ENCODE measurements at places on chromosomes 3 and 15.

DNA sequence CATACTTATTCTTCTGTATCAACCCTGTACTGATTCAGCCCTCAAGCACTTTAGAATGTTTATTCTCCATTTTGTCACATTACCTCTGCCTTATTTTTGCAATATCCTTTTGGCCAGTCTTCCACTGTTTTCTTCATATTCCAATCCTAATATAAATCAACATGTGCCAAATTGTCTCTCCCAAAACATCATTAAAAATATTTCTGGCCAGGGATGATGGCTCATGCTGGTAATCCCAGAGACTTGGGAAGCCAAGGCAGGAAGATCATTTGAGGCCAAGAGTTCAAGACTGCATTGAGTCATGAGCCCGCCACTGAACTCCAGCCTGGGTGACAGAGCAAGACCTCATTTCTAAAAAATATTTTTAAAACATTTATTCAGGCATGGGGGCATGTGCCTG lies 641.4 kb upstream of the CBLB start:
- no peak for DNase-seq

GRCh38 chr15:36782681-36783080 lies 203.3 kb downstream of the CDIN1 start:
- DNase-seq: no peak

DNA sequence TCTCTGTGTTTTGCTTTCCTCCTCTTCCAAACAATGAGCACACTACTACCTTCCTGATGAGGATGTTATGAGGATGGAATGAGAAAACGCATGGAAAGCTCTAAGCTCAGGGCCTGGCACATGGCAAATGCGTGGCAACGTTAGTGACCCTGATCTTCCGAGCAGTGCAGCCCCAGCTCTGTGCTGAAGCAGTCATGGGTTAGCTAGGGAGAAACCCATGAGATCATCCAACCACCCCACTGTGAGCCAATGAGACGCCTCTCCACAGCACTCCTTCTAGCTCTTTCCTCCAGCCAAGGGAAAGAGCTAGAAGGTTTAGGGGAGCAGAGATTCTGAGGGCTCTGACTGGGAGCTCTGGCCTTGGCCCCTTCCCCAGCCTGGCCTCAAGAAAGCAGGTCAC lies 4.5 kb downstream of the CPN2 start:
- DNase-seq: no peak

GRCh38 chr3:77038468-77038929 lies 1.4 kb upstream of the ROBO2 start:
- peak; percentile 84 for DNase-seq

- DNase-seq: peak; percentile 47
Measured at GRCh38 chr15:46304321-46304720, 669.5 kb downstream of the SQOR start.

DNA sequence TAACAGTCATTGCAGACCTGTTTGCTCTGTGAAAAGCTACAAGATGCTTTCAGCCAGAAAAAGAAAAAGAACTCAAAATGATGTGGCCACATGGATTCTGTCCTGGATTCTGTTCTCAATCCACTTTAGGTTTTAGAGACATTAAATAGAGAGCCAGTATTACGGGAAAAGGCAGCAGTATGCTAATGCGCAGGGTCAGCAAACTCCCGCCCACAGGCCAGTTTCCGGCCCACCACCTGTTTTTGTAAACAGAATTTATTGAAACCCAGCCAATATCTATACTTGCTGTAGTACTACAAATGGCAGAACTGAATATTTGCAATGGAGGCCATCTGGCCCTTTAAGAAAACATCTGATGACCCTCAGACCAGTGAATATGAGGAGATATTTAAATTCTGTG lies 416.1 kb downstream of the ERC2 start:
- DNase-seq: no peak

DNA sequence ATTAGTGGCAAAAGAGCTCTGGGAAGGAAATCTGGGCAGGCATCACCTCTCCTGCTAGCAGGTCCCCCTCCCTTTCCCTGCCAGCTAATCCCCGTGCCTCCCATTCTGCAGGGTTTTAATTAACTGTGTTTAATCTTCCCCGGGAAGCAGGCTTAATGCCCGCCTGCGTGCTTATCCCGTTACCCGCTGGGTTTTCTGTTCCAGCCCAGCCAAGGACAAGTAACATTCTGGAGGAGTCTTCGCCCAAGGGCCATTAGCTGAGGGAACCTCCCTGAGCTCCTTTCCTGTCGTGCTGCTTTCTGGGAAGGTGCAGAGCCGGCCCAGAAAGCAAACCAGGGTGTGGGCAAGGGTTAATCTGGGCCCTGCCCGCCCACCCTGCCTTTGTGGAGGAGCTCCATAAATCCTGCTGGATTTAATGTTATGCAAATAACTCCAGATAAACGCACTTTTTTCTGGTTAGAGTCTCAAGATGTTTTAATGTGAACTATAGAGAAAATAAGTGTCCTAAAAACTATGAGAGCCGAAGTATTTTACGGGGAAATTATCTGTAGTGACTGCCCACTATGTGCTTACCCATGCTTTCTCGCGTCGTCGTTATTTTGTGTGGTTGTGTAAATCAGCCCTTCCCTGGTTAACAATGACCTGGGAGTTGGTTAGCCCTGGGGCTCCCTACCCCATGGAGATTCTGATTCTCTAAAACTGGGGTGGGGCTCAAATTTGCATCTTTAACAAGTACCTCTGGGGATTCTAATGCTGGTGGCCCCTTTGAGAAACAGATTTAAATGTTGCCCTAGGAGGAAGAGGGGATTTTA lies 25.9 kb downstream of the TRIM71 start:
- no peak for DNase-seq

- DNase-seq: no peak
Measured at GRCh38 chr3:197042539-197042938, 12.9 kb upstream of the MELTF start.

DNA sequence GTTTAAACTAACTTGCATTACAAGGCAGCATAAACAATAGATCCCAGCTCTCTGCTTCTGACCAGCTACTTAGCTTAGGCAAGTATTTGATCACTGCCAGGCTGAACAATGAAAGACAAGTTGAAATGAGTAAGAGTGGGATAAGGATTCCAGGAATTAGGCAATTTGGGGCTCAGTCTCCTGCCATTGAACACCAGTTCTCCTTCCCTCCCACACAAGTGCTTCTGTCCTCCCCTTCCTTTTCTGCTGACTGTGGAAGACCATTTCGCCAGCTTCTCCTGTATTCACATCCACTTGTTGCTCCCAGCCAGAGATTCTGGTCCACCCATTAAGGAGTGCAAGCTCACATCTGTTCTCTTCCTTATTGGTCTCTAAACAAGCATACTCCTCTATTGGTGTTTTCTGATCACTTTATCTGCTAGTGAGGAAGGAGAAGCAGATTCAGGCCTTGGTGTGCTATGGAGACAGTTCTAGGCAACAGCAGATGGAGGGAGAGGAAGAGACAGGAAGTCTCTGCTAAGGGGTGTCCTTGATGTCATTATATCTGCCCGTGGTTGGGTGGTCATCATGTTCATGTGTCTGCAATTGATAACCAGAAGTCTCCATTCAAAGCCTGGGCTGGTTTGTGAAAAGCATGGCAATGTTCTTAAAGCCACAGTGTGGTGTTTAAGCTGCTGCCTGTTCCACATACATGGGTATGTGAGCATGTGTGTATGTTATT lies 121.5 kb downstream of the PLCL2 start:
- peak; percentile 93 for DNase-seq

DNA sequence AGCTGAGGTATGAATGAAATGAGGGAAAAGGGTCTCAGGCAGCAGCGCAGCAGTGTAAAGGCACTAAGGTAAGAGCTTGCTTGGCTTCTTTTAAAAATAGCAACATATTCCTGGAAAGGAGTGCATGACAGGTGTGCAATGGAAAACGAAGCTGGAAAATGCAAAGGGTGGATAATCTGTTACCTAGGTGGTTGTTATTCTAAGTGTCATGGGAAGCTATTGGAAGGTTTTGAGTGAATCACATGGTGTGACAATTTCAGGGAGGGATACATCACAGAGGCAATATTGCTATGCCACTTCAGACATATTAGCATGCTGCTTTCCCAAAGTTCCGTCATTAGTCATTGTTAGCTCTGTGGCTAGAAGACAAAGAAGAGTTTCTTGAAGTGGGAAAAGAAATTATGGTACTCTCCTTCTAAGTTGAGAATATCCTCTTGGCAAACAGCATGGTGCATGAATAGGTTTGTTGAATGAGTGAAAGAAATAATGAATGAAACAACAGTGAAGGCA lies 28.7 kb upstream of the TMEM45A start:
- DNase-seq: no peak

- DNase-seq: no peak
Measured at GRCh38 chr3:133113927-133114597, 75.9 kb downstream of the TMEM108 start.

- no peak for DNase-seq
Measured at GRCh38 chr15:50552238-50552637, 5.8 kb upstream of the USP50 start.

DNA sequence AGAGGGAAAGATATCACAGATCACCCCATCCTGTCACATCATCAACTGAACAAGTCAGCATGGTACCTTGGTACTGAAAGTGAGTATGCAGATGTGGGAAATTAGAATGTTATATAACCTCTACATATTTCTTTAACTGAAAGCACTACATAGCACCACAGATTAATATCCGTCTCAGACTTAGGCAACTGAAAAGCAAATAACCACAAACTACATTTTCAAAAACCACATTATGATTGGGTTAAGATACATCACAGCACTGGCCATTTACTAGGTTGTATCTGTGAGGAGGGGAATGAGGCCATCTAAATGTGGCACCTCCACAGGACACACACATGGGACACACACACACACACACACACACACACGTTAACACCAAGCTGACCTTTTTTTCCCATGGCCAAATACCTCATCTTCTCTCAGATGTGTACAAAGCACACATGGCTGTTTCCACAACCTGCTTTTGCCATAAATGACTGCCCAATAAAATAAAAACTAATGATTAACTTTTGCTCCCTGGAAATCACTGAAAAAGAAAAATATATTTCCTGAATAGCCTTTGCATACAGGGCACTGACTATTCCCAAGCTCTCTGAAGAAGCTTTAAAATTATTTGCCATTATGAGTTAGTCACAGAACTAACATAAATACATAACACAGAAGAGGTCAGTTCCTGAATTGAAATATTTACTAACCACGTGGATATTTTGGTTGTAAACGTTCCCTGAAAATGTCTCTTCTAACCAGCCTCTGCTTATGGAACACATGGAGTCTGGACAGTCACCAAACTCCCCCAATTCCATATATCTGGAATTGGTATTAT lies 60.1 kb downstream of the SUMF1 start:
- peak; percentile 60 for DNase-seq

GRCh38 chr3:194343561-194343893 lies 7.6 kb downstream of the CPN2 start:
- no peak for DNase-seq

- DNase-seq: no peak
Measured at GRCh38 chr3:57147071-57147470, 18.1 kb downstream of the IL17RD start.

- no peak for DNase-seq
Measured at GRCh38 chr15:47988564-47988963, 132.2 kb upstream of the SLC24A5 start.

GRCh38 chr15:28878209-28878608 lies 7.6 kb upstream of the APBA2 start:
- DNase-seq: no peak

GRCh38 chr15:38487378-38487777 lies 33.5 kb downstream of the FAM98B start:
- no peak for DNase-seq

GRCh38 chr15:40274350-40275274 lies 8.3 kb downstream of the ANKRD63 start:
- DNase-seq: peak; percentile 94

DNA sequence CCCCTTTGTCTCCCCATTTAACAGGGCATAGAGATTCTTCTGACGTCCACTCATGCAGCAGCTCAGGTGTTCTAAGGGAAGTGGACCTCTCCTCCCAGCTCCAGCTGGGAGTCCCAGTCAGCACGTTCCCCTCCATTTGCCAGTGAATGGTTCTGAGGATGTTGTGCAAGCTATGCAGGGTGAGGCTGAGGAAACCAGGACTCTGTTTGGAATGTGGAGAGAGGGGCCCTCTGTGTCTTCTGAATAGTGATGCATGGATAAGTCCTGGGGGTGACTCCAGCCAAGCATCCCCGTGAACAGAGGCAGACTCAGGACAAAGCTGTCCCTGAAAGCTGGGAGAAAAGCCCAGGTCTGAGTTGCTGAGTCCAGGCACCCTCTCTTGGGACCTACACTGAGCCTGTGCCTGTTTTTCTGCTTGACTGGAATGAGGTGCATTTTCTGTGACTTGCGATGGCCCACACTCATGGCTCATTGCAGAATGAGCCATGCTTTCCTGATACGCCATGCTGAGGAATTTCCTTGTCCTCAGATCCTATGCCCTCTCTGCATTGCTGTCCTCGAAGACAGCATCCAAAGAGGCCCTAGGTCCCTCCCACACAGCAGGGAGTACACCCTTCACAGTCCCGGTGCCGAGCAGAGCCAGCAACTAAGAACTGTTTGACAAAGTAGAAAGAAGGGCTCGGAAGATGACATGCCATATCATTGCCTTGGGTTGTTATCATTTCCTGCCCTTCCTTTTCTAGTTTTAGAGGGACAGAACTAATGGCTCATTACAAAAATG lies 185.2 kb downstream of the ATP10A start:
- no peak for DNase-seq

DNA sequence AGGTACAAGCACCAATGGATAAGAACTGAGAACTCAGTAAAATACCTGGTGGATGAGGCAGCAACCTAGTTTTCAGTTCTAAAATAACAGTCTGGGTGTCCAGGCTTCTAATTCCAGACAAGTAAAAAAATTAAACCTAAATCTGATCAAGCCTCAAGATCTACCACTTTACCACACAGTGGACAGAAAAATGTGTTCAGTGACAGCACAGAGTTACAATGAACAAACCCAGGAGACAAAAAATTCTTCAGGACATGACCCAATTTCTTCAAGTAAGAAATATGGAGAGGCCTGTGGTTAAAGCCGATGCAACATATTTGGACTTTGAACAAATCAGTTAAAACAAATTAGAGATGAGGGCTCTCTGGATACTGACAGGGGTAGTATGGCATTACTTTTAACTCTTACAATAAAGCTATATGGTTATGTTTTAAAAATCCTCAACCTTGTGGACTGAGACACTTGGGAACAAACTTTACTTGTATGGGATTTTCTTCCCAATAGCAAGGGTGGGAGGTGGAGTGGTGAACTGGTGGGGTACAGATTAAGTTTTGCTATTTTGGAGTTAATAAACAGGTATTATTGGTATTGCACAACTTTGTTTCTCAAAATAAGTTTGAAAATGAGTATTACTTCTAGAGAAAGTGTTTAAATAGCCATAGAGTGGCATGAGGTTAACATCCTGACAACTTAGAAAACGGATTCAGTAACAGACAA lies 14.2 kb downstream of the CCNL1 start:
- no peak for DNase-seq

- DNase-seq: no peak
Measured at GRCh38 chr15:26038693-26039092, 175.6 kb upstream of the ATP10A start.

DNA sequence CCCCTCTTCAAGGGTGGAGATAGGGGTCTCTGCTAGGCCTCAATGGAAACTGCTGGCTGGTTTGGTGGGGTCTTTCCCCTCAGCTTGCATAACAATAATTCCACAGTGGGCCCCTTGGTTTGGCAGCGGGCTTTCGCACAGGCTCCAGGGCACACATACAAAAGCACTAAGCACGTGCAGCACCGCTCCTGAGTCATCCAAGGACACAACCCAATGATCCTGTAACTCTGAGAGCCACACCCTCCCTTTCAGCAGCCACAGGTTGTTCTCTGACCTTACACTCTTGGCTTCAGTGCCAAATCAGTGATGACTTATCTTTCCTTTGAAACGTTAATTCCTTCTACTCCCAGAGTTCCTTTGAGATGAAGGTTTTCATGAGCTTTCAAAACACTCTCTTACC lies 41.7 kb downstream of the DAPK2 start:
- peak; percentile 46 for DNase-seq
